ENCODE measurements at places on chromosomes 3 and 15.

- no peak for DNase-seq
Observed at GRCh38 chr15:25705433-25706115, 157.6 kb downstream of the ATP10A start.

- peak; percentile 82 for DNase-seq
Observed at GRCh38 chr3:194283221-194284006, 67.7 kb downstream of the CPN2 start.

DNA sequence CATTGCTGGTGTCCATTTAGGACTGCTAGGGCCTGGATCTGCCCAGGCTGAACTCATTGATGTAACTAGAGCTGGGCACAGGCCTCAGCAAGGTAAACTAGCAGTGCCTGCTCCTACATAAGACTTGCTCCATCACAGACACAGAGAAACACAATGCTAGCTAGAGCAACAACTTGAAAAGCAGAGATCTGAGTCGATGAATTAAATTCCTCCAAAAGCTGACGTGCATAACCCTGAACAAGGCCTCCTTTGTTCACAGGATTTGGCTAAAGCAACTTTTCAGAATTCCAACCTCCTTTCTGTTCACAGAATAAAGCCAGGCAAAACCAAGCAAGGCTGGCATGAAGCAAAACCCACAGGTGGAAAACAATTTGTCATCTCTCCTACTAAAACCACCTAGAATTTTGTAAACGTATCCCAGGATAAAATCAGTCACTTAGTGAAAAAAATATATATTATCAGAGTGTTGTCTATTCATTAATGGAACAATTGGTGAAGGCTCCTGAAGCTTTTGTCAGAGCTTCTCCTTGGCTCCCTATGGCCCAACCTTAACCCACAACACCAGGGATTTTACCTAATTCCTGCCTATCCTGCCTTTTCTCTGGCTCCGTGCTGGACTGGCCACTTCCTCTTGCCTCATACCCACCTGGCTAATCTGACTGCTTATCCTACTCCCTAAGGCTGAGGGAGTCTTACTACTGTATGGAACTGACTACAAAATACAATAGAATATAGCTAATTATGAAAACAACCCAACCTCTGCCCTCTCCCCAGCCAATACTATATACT is 39.9 kb downstream of the PLCH1 start:
- DNase-seq = no peak

DNA sequence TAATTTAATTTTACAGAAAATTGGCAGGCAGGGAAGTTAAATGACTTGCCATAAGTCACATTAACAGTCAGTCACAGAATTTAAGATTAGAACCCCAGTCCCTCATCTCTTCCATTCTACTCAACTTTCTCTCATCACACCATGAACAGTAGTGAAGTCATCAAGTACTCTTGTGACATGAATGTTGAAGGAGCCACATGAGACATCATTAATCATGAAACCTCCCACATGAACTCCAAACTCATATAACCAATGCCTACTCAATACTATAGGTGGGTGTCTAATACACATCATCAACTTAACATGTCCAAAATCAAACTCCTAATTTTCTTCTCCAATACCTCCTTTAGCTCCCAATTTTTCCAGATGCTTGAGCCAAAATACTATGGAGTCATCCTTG is 19.5 kb downstream of the PHC3 start:
- DNase-seq = no peak

DNA sequence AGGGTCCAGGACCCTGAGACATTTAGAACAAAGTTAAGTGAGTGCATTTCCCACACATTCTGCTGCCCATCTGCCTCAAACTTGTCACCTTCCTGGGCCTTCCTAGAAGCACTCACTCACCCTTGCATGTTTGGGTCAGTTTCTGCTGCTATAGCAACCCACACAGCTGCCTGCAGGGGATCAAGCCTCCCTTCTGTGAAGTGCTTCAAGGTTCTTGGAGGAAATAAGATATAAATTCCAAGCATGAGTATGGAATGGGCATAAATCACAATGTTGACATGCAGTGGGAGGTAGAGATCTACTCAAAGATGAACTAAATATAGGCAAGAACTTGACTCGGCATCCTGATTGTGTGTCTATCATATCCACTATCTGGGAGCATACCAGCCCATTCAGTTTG is 140.4 kb downstream of the SLC9A9 start:
- no peak for DNase-seq

GRCh38 chr3:146892041-146892440 is 286.9 kb upstream of the PLSCR5 start:
- no peak for DNase-seq

- no peak for DNase-seq
Observed at GRCh38 chr15:34012461-34013028, 26.5 kb downstream of the AVEN start.

DNA sequence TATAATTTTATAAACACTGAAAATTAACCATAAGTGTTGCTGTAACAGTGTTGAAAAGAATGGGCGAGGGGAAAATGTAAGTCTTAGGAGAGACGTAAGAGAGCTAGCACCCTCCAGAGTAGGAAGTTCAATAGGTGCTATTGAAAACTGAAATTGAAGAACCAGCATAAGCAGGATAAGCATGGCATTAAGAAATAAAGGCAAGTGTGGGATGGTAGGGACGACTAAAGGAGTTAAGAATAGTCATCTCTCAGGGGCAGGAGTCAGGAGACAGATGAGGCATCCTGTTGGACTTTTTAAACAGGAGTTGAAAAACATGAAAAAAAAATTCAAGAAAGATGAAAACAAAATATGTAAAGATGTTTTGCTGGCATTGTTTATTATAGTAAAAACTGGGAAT is 43.5 kb downstream of the ABHD2 start:
- DNase-seq = no peak

- no peak for DNase-seq
Observed at GRCh38 chr15:56042498-56042897, 49.1 kb upstream of the NEDD4 start.

GRCh38 chr3:129824926-129825541 is 68.5 kb downstream of the TMCC1 start:
- peak; percentile 61 for DNase-seq

DNA sequence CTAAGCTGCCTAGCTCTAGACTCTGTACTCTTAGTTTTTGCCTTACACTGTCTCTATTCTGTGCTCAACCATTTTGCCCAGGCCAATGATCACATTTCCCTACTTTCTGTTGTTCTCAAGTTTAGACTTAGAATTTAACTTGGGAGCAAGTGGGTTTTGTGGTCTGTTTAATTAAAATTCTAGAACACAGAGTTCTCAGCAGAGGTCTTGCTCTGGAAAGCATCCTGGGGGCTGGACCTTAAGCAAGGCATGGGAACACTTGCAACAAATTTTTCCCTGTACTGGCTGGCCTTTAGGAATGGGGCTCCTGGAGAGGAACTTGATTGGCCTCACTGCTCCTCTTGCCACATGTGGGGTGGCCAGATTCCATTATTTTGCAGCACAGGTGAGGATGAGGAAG is 236.3 kb upstream of the LRTM1 start:
- no peak for DNase-seq

GRCh38 chr3:160638184-160638583 is 38.8 kb upstream of the ARL14 start:
- DNase-seq = no peak

- DNase-seq = peak; percentile 91
Observed at GRCh38 chr3:197487911-197488391, 67.8 kb downstream of the BDH1 start.

GRCh38 chr15:68580883-68581155 is 2.0 kb downstream of the CORO2B start:
- no peak for DNase-seq

GRCh38 chr15:49731187-49732099 is 110.6 kb downstream of the DTWD1 start:
- no peak for DNase-seq

GRCh38 chr3:47871389-47871788 is 68.5 kb downstream of the DHX30 start:
- no peak for DNase-seq

DNA sequence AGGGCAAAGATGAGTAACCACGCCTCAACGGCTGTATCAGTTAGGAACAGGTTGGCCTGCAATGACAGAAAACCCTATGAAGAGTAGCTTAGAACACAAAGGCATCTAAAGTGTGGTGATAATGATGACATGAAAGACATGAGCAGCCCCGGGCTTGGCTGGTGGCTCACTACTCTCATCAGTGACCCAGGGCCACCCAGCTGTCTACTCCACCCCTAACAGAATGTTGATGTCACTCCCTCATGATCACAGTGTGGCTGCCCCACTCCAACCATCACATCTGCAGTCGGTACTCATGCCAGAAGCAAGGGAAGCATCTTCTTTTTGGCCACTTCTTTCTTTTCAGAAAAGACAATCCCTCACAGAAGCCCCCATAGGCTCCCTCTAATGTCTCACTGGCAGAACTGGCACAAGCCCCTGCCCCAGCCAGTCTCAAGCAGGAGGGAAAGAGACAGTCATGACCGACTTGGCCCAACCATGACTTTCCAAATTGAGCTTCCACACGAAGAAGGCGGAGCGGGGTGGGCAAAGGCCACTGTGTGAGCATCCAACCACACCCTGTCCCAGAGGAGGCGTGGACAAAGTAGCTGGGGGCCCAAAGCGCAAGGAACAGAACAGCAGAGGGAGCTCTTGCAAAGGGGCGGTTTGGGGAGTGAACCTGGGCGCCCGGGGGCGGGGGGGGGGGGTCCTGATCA is 72.0 kb upstream of the IQSEC1 start:
- DNase-seq = no peak

- no peak for DNase-seq
Observed at GRCh38 chr3:58085616-58086015, 77.4 kb downstream of the FLNB start.

Measured in GM03348 (cell line).